ENCODE measurements at places on chromosomes 1 and 21. TPM values are rescaled to one million over a fixed set of nuclear protein-coding genes. Genes with fewer than 3 reads are reported as not detected.

GRCh38 chr1:55399346-55399745, 184.2 kb upstream of the USP24 start:
- no peaks in the 10 kb centered on the region for H3K36me3 ChIP-seq
- H3K27me3 ChIP-seq = no peaks in the 10 kb centered on the region
- no peaks in the 10 kb centered on the region for H3K4me1 ChIP-seq
- H3K4me3 ChIP-seq = no peak overlapping the region
- H3K27ac ChIP-seq = no peak overlapping the region
- no peak for DNase-seq

IPO13 gene
- total RNA-seq = 26.6 TPM

KRTAP13-2 gene
- total RNA-seq = not detected

- H3K27ac ChIP-seq = no peak overlapping the region
- no peaks in the 10 kb centered on the region for H3K27me3 ChIP-seq
- no peak overlapping the region for H3K4me3 ChIP-seq
- DNase-seq = no peak
- no peaks in the 10 kb centered on the region for H3K4me1 ChIP-seq
Observed at GRCh38 chr1:162485236-162485635, 12.4 kb upstream of the UHMK1 start.

GRCh38 chr1:68178821-68179490, 53.4 kb downstream of the WLS start:
- peak; percentile 45 for DNase-seq
- H3K4me1 ChIP-seq = peaks cover 11% of the 10 kb centered on the region
- H3K4me3 ChIP-seq = no peak overlapping the region

KLF17 gene
- not detected for total RNA-seq
